ENCODE measurements at places on chromosomes 2 and 18.

DNA sequence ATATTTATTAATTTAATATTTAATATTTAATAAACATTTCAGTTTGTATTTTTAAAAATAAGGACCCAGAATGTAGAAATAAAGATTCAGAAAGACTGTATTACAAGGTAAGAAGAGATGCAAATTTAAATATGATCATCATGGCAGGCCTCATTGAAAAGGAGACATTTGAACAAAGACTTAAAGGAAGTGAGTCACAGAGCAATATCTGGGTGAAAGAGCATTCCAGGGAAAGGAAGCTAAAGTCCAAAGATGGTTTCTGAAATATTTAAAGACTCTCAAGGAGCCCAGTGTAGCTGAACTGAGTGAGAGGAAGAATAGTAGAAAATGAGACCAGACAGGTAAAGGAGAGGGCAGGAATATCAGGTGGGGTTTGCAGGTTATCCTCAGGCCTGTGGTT, 5.9 kb downstream of the SCYGR4 start:
- no peak for DNase-seq

DNA sequence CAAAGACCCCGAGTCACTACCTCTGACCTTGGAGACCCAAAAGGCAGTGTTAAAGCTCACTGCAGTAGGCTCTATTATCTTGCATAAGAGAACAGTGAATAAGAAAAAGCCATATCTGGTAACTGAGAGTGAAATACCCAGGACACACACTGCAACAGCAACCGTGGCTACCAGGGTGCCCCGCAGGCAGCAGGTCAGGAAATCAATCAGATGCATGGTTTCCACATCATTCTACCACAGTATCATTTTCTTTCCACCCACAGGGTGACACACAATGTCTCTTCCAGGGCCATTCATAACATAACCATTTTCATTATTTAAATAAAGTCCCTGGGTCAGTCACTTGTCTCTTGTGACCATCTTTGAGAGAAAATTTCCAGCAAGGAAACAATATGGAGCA, 131.3 kb downstream of the CCBE1 start:
- DNase-seq: no peak

- DNase-seq: peak; percentile 83
These were observed 145.6 kb downstream of the AGAP1 start for GRCh38 chr2:235639428-235639773.

GRCh38 chr2:23145460-23145859, 239.5 kb upstream of the KLHL29 start:
- no peak for DNase-seq

DNA sequence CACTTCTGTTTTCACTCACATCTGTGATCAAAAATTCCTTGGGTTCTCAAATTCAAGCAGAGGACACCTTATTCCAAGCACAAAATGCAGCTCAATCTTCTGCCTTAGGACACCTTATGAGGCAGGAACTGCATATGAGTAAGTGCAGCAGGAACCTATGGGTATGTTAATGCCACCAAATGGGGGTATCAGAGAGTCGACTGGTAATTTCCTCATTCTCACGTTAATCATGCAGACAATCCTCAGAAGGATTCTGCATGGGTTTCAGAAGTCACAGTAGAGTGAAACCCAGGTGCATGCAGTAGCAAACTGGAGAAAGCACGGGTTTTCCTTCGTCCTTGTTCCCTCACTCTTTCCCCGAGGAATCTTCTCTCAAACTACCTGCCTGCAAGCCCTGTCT, 452.8 kb downstream of the CBLN2 start:
- DNase-seq: no peak

DNA sequence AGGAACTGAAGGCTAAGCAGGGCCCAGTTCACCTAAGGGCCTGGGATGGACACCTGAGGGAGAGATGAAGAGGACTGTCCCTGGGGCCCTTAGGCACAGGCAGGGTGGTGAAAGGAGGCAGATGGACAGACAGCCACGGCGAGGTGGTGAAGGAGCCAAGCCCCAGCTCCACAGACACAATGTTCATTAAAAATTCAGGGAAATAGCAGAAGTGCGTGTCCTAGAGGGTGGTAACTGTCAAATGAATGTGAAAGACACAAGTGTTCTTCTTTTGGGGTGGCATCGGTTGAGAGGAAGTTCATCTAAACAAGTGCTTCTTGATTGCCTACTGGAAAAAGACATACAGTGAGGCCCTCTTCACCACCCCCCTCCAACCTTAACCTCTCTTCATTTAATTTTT, 76.2 kb upstream of the SIX2 start:
- no peak for DNase-seq

- DNase-seq: no peak
These were observed 535.7 kb downstream of the DCC start for GRCh38 chr18:52875725-52876124.

GRCh38 chr2:75517547-75518230, 43.0 kb downstream of the EVA1A start:
- DNase-seq: no peak

GRCh38 chr2:160194946-160195345, 5.1 kb downstream of the ITGB6 start:
- DNase-seq: no peak

GRCh38 chr2:66561645-66562303, 126.8 kb downstream of the MEIS1 start:
- DNase-seq: peak; percentile 44

GRCh38 chr18:48821251-48821590, 129.5 kb downstream of the SMAD7 start:
- no peak for DNase-seq

GRCh38 chr2:137369106-137369505, 595.2 kb upstream of the HNMT start:
- no peak for DNase-seq

DNA sequence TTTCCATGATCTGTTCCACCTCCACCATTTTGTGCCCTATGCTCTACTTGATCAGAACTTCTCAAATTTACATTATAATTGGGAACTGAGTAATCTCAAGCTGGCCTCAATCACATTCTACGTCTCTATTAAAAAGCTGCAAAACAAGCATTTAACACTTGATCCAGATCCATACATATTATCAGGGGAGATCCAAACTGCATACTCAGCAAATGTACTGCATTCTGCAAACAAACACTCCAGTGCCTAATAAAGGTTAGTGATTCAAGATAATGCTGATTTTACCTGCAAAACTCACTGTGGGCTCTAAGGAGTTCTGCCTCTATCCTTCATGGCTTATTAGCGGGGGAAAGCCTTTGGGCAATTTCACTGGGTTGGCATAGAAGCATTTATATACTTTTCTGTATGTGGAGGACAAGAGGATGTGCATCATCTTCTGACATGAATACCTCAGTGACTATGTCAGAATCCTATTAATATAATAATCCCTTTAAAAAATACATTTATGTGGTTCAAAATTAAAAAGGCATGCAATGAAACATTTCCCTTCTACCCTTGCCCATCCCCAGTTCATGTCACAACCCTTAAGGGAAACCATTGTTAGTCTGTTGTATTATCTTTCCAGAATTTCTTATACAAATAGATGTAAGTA, 40.2 kb downstream of the GALNT14 start:
- no peak for DNase-seq

DNA sequence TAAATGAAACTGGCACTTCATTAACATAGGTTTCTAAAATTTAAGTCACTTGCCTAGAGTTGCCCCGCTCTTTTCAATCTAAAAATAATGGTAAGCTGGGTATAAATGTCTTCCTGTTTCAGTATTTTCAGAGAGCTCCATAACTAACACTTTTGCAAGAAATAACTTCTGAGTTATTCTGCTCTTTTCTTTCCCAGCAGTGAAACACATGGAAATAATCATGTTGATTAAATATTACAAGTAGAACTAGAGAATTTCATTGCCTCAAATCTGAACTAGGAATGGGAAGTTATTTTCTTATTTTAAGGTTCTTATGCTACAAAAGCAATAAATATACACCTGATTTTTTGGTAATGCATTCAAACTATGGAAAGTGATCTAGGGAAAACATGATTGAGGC, 257.4 kb downstream of the IKZF2 start:
- DNase-seq: no peak

Measured in right cardiac atrium (tissue), 5 donors.